Epithelial cell of proximal tubule (primary cell): ENCODE measurements at places on chromosomes 12 and 14.

- DNase-seq, result no peak
Measured at GRCh38 chr14:74941676-74942097, 13.7 kb downstream of the PGF start.

GRCh38 chr14:32607399-32607798 lies 278.3 kb downstream of the AKAP6 start:
- DNase-seq, result no peak

GRCh38 chr12:31896514-31897039 lies 62.6 kb upstream of the RESF1 start:
- DNase-seq, result no peak

- no peak for DNase-seq
Measured at GRCh38 chr12:130461447-130461815, 123.7 kb downstream of the PIWIL1 start.

DNA sequence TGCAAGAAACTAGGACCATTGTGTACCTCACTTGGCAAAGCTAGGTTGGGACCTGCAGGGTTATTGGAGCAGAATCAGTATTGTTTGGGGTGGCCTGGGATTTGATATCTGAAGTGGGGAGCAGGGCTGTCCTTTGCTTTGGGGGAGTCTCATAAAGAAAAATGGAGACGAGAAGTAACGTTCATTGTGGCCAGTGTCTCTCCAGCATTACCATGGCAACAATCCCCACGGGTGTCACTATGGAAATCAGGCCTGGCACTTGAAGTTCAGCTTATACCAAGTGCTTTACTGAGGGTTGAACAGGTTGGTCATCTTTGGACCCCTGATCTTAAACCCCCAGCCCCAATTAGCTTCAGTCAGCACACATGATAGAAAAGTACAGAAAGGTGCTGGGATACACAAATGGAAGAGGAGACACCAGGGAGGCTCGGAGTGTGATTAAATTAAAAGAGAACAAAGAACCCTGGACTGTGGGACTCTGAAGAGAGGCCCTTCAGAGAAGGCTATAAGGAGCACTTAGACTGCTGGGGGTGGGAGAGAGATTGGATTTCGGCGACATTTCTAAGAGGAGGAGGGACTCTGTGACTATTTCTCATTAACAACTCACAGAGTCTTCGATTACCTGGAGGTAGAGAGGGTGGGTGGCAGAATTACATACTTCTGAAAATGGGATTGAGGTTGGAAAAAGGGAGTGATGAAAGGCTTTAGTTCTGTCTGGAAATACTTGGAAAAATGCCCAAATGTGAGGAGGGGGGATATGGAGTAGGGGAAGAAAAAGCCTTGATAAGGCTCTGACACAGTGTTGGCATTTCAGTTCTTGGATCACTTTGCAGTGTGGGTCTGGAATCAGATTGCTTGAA lies 3.7 kb downstream of the KIF5A start:
- no peak for DNase-seq

DNA sequence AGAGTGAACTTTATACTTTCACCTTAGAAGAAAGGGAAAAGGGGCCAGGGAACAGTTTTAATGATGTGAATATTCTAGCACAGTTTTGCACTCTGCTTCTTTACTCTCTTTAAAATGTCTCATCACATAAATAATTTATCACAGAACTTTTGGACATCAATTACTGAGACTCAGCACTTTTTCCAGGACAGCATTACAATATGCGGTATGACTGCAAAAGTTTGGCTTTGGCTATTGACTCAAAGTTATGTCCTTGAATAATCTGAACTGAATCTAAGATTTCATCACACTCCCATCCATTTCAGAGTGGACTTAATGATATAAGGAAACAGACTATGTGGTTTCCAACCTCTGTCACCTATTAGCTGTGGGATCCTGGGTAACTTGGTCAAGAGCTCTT lies 11.7 kb downstream of the CCER1 start:
- DNase-seq, result no peak

- no peak for DNase-seq
Measured at GRCh38 chr14:105212541-105213300, 31.6 kb upstream of the NUDT14 start.

DNA sequence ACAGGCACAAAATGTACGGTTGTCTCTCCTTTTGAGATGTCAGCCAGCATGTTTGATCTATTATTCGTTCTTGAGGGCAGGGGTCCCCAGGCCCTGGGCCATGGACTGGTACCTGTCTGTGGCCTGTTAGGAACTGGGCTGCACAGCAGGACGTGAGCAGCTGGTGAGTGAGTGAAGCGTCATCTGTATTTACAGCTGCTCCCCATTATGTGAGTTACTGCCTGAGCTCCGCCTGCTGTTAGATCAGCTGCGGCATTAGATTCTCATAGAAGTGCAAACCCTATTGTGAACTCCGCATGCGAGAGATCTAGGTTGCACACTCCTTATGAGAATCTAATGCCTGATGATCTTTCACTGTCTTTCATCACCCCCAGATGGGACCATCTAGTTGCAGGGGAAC lies 41.4 kb upstream of the SCN8A start:
- no peak for DNase-seq

GRCh38 chr14:33184587-33184986 lies 245.9 kb downstream of the NPAS3 start:
- DNase-seq, result no peak
